Left lung (tissue), 14 donors: ENCODE measurements at places on chromosomes 7 and 10. TPM values are rescaled to one million over a fixed set of nuclear protein-coding genes. Genes with fewer than 3 reads are reported as not detected.

TBATA gene
- polyA plus RNA-seq = not detected

GTF2IRD2 gene
- 51.8 TPM for polyA plus RNA-seq

LIPJ gene
- polyA plus RNA-seq = 0.16 TPM

ICA1 gene
- polyA plus RNA-seq = 43.4 TPM

PSAP gene
- polyA plus RNA-seq = 559 TPM

SPDYE2 gene
- 7.2 TPM for polyA plus RNA-seq

PAX4 gene
- not detected for polyA plus RNA-seq

OR2AE1 gene
- polyA plus RNA-seq = not detected

CALML3 gene
- polyA plus RNA-seq = 0.75 TPM

COL28A1 gene
- 2.7 TPM for polyA plus RNA-seq
